Hepatocyte (in vitro differentiated cells): ENCODE measurements at places on chromosomes 6 and 20. TPM values are rescaled to one million over a fixed set of nuclear protein-coding genes. Genes with fewer than 3 reads are reported as not detected.

Gene NKX2-2
- not detected in 2 replicates for polyA plus RNA-seq

Gene AKIRIN2
- 39.9 and 49.6 TPM in 2 replicates for polyA plus RNA-seq

GRCh38 chr6:130367767-130368166 is 1.9 kb downstream of the TMEM200A start:
- no peak for DNase-seq

DNA sequence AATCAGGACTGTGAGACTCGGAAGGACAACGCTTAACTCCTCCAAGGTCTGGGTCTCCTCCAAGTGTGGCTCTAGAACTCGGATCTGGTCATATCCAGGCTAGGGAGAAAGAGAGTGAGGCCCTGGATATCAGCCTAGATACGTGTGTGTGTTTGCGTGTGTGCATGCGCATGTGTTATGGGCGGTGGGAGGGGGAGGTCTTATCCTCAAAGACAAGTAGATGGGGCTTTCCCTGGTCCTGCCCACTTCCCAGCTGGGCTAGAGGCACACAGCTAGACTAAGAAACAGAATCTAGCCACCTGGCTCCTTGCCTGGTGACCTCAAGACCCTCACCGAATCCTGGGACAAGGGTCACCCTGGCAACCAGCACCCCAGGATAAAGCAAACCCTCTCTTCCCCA is 13.2 kb downstream of the CPNE5 start:
- no peak for DNase-seq

GRCh38 chr20:60124776-60125381 is 166.7 kb downstream of the CDH26 start:
- no peak for DNase-seq
